Hypothalamus (tissue), 51 donors: ENCODE measurements at places on chromosomes 1 and 21.

DNA sequence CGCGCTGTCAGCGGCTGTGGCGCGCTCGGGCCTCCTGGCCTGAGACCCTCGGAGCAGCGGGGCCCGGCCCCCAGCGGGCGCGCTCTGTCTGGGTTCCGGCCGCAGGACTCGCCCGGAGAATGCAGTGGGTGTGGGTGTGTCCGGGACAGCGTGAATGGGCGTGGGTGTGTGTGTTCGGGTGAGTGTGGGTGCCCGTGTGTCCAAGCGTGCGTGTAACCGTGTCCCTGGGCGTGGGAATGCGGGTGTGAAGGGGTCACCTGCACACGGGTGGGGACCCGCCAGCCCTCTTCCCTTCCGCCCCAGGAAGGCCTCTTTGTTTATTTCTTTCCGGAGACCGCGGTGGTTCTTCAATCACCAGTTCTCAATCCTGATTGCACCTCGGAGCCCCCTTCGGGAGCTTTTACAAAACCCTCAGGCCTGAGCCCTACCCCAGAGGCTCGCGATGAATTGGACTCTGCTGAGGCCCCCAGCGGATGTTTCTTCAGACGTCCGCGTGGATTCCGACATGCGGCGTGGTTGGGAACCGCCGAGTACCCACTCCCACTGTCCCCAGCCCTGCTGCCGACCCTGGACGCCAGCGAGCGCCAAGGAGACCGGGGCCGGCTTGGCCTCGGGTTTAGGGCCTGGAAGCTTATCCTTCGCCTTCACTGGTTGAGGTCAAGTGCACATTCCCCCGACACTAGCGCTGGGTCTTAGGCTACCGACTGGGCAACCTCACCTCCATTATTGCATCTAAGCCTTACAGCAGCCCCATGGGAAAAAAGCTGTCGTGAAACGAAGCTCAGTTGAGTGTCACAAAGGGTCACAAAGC lies 19.3 kb downstream of the SERTAD4 start:
- no peak for DNase-seq

DNA sequence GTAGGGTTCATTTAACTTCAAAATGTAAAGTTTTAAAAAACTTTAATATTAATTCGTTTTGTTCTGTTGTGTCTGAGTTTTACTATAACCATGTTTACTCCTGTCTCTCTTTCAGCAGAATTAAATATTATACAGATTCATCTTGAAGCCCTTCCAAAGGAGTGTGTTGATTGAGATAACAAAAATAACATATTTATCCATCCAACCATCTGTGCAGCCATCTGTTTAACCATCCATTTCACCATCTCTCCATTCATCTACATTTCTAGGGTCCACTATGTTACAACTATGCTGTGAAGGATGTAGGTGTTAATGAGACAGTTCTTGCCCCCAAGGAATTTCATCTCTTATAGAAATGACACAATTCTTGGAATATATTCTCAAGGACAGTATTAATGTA lies 36.0 kb upstream of the GNG12 start:
- no peak for DNase-seq

GRCh38 chr1:248372394-248372793 lies 3.2 kb upstream of the OR2T6 start:
- DNase-seq = no peak

DNA sequence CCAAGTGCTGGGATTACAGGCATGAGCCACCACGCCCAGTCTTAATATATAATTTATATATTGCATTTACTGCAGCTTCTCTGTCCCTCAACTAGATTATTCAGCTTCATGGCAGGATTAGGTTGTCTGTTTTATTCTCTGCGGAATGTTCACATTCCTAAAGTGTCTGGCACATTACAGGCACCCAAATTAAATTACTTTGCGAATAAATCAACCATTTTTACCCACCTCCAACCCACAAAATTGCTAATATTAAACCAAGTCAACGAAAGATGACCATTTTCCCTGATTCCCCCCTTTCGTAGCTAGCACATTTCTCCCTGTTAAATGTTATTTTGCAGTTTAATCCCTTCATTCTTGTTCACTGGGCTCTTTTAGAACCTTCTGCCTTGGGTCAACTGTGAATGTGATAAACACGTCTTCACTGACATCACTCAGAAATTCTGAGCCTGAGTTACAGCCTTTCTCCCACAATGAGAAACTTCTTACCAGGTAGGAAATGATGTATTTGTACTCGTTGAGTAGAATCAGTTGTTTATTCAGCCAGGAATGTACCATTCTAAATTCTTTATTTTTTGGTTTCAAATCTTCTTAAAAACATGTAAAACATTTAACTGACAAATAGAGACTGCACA lies 35.9 kb downstream of the THAP3 start:
- DNase-seq = no peak

- no peak for DNase-seq
Observed at GRCh38 chr1:168693197-168693871, 35.7 kb downstream of the DPT start.

- DNase-seq = no peak
Observed at GRCh38 chr1:183023601-183024316, 539 bp downstream of the LAMC1 start.

DNA sequence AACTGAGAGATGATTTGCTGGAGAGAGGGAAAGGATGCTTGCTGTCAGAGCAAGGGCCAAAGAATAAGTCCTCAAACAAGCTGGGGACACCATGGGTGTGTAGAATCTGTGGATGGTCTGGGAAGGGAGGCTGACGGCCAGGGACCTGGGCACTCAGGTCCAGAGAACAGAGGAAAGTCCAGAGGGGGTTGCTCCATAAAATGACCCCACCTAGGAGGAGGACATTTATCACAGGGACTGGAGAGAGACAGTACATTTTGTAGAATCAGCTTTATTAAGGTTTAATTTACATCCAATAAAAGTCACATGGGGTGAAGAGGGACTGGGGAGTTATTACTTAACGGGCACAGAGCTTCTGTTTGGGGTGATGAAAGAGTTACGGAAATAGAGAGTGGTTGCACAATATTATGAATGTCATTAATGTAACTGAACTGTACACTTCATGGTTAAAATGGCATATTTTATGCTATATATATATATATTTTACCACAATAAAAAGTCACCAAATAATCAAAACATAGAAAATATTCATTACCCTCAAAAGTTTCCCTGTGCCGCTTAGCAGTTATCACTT lies 73.0 kb upstream of the ABCD3 start:
- no peak for DNase-seq

GRCh38 chr1:5915587-5916571 lies 76.3 kb downstream of the NPHP4 start:
- peak; percentile 63 for DNase-seq

DNA sequence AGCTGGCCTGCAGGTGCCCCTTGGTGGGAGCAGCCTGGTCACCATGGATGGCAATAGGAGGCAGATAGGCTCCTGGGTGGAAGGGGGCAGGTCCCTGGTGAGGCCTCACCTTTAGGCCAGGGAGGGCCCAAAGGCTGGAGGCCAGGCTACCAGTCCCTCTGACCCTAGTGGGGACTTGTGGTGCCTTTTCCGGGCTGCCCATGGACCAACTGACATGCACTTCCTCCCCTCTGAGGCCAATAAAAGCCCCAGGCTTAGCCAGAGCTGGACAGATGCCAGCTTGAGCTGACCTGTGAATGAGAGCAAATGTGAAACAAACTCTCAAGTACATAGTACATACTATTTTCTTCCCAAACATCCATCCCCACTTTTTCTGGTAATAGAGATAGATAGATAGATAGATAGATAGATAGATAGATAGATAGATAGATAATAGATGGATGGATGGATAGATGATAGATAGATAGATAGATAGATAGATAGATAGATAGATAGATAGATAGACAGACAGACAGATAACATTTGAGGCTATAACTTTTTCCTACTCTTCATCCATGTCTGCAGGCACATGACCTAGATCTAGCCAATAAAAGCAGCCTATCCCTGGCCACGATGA lies 9.2 kb upstream of the CTTNBP2NL start:
- DNase-seq = no peak

- no peak for DNase-seq
Observed at GRCh38 chr1:84365225-84366221, 32.8 kb upstream of the DNASE2B start.

GRCh38 chr1:85321237-85321964 lies 45.0 kb upstream of the BCL10 start:
- no peak for DNase-seq

GRCh38 chr1:186849826-186850225 lies 21.1 kb downstream of the PLA2G4A start:
- DNase-seq = no peak

- DNase-seq = no peak
Observed at GRCh38 chr1:95127380-95127779, 10.2 kb downstream of the TLCD4 start.

GRCh38 chr1:229848752-229849677 lies 218.0 kb upstream of the GALNT2 start:
- DNase-seq = no peak

- DNase-seq = no peak
Observed at GRCh38 chr1:19949016-19949415, 25.6 kb upstream of the PLA2G2E start.

GRCh38 chr1:194233069-194233468 lies 1046.7 kb upstream of the B3GALT2 start:
- no peak for DNase-seq

- no peak for DNase-seq
Observed at GRCh38 chr21:29429218-29429617, 130.5 kb downstream of the BACH1 start.

- DNase-seq = no peak
Observed at GRCh38 chr21:22650226-22650625, 1652.0 kb downstream of the NCAM2 start.

GRCh38 chr21:41975391-41976272 lies 21.8 kb upstream of the C2CD2 start:
- no peak for DNase-seq

GRCh38 chr1:195960580-195960979 lies 647.7 kb downstream of the KCNT2 start:
- no peak for DNase-seq

DNA sequence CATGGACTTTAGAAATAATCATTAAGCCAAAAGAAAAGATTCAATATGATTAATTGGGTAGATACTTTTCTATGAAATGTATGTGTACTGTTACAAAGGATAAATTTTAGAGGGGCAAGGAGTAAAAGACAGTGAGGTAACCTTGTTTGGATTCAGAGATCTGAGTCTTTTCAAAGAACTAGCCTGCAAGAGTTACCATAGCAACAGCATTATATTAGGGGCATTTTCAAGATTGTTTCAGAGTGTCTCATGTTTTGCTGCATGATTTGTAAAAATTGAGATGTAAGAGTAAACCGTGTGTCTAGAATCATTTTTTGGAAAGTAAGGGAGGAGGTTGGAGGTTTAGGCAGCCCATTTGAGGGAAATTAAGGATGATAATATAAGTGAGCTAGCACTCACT lies 70.6 kb upstream of the KIAA1614 start:
- no peak for DNase-seq

- DNase-seq = no peak
Observed at GRCh38 chr1:118154220-118154619, 30.8 kb downstream of the SPAG17 start.

DNA sequence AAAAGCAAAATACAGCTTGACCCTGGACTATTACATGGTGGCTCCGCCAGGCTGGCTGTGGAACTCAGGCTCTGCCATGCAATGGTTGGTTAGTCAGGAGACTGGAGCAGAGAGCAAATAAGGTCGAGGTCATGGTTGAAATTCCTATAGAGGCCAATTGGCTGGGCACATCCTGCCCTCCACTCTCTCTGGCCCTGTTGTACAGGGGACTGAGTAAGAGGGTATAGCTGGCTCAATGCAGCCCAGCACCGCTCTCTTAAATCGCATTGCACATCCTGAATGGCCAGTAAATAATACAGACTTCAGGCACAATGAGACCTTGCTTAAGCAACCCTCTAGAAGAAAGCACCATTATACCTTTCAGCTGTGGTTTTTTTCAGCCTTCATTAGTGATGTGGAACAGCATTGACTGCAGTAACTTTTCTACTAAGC lies 59.3 kb upstream of the PPP2R5A start:
- DNase-seq = no peak

GRCh38 chr1:218371927-218372672 lies 27.0 kb downstream of the TGFB2 start:
- DNase-seq = no peak

GRCh38 chr1:177809819-177810218 lies 160.0 kb downstream of the SEC16B start:
- no peak for DNase-seq

DNA sequence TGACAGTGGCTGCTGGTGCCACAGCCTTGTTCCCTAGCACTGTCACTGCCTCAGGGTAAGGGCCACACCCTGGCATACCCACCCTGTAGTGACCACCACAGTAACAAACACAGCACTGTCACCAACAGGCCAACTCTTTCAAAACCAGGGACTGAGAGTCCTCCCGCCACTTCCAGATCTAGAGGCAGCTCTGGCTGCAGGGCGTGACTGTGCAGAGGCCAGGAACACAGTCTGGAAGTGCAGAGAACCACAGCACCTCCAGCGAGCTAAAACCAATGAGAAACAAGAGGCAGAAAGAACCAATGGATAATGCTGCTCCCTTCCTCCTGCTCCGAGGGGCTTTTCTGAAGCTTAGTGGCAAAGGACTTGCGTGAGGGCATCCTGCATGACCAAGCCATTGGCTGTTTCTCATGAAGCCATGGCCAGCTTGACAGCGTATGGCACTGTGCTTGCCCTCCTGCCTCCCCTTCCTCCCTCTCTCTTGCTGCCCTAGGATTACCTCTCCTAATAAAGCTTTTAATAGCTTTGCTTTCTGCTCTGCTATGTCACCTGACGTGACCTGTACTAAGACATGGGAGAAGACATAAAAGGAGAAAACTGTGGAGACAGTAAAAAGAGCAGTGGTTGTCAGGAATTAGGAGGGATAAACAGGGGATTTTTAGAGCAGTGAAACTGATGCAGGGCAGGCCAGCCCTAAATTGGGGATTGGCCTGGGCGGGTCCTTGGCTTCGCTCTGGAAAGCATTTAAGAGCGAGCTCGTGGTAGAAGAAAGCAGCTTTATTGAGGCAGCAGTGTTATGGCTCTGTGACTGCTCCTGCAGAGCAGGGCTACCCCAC lies 7.2 kb downstream of the PARP1 start:
- DNase-seq = no peak

DNA sequence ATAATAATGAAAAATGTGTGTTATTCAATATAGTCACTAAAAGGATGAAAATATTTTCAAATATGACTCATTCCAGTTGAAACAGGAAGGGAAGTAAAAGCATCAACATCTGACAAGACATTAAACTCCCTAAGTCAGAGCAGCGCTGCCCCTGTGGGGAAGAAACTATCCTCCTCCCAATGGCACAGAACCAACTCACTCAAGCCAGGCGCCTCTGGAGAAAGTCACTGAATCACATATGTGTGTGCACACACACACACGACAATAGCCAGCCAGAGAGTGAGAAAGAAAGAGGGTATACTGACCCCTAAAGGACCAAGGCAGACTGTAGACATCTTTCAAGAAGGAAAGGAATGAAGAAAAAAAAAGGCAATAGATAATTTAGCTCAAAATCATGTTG lies 126.9 kb downstream of the SETD4 start:
- no peak for DNase-seq

- no peak for DNase-seq
Observed at GRCh38 chr21:25298512-25299491, 308.5 kb downstream of the MRPL39 start.

- DNase-seq = no peak
Observed at GRCh38 chr1:189351960-189352359, 1125.7 kb downstream of the BRINP3 start.
